Activated T-helper 17 cell treated with anti-CD3 and anti-CD28 coated beads, Interleukin-2, amount 50 U/mL, for 72 hours (primary cell): ENCODE measurements at places on chromosomes 16 and 17.
A peak's percentile ranks its signal among the peaks of the same experiment; 100 is the strongest.

GRCh38 chr17:29771546-29771945 is 148.8 kb upstream of the CORO6 start:
- no peak for ATAC-seq

GRCh38 chr17:27494192-27495091 is 38.2 kb downstream of the KSR1 start:
- no peak for ATAC-seq

GRCh38 chr17:63996430-63997182 is 1.5 kb upstream of the PRR29 start:
- ATAC-seq, result no peak

DNA sequence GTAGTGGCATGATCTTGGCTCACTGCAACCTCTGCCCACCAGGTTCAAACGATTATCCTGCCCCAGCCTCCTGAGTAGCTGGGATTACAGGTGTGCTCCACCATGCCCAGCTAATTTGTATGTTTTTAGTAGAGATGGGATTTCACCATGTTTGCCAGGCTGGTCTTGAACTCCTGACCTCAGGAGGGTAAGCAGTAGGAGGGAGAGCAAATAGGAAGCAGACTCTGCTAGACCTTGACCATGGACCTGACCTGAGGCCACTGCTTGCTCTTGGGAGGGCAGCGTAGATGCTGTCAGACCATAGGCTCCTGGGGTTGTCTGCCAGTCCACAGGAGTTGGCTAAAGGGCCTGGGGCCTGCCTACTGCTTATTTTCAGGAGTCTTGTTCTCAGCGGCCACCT is 28.6 kb downstream of the AKAP1 start:
- ATAC-seq, result no peak

DNA sequence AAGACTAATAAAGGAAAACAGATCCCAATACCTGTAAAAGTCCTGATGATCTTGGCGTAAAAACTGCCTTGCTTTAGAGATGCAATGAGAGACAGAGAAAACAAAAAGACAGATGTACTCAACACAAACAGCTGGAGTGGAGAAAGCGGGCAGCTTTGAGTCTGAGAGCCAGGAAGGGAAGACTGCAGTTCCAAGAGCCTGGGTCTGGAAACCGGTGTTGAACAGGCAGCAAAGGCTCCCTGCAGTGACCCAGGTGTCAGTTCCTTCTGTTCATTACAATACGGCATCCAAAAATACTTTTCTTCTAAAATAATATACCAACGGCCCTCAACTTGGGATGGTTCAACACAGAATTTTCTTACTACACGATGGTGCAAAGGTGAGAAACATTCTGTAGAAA is 29.6 kb downstream of the VPS53 start:
- ATAC-seq, result no peak

GRCh38 chr16:83847371-83848225 is 39.8 kb downstream of the HSBP1 start:
- ATAC-seq, result no peak

DNA sequence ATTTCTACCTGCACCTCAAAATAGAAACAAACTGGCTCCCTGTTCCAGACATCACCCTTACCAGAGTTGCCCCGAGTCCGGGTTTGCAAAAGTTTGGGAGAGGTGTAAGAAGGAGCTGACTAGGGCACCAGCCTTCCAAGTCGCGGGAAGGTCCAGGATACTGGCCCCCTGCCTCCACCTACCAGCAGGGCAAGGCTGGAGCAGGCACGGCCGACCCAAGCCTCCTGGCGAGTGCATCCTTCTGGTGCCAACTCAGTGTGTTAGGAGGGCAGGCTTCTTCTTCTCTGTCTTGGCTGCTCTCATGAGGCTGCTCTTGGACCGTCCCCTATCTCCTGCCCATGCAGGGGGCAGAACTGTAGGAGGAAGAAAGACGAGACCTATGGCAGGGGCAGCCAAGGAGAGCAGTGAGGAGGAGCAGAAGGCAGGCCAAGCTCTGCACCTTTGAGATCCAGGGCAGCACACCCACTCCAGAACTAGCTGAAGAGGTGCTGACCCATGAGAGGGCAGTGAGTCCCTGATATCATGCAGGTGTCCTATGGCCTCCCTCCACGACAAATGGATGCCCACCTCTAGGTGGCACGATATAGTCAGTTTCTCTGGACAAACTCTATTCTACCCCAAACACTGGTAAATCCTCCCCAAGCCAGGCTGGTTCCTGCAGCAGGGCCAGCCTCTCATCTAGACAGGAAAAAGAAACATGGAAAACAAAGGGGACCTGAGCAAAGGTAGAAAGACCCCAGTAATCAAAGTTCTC is 54.4 kb downstream of the CYTH1 start:
- ATAC-seq, result no peak

- no peak for ATAC-seq
Measured at GRCh38 chr17:31517524-31517923, 126.0 kb downstream of the RAB11FIP4 start.

- no peak for ATAC-seq
Measured at GRCh38 chr17:52276381-52277008, 118.0 kb upstream of the CA10 start.

- ATAC-seq, result no peak
Measured at GRCh38 chr17:68657166-68657565, 56.0 kb upstream of the FAM20A start.

- ATAC-seq, result no peak
Measured at GRCh38 chr17:17077861-17078732, 35.8 kb downstream of the MPRIP start.

DNA sequence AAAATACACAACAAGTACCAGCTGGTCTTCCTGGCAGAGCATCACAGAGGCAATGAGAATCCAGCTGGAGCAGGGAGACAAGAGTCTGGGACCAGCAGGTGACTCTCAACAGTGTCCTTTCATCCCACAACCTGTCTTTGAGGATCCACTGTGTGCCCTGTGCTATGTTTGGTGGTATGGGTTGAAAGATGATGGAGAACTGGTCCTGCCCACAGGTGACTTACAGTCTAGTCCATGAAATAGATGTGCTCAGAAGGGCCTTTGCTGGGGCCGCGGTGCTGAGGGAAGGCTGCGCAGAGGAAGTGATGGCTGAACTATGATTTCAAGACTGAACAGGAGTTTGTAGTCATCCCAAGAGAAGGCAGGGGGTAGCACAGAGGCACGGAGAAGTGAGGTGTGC is 17.9 kb downstream of the WNT3 start:
- no peak for ATAC-seq

DNA sequence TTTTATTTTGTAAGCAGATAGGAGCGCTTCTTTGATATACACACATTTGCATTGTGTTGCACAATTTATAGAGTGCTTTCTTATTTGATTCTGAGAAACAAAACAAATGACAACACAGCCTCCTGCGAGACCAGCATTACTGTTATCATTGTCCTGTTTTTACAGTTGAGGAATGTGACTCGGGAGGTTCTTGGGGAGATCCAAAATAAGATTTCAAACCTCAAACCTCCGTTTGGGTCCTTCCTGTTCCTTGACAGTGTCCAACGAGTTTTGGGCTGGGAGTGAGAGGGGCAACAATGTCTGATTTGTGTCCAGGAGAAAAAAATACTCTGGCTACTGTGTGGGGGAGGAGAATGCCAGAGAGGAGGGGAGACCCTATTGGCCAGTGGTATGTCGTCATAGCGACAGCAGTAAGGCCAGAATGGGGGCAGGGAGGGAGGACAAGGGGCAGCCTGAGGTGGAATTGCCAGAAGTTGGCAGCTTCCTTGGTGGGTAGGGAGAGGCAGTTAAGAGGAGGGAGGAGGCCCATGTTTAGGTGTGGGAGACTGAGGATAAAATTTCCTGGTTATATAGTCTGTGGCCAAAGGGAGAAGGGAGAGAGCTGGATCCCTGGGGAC is 45.5 kb downstream of the TMEM132E start:
- ATAC-seq, result no peak

GRCh38 chr17:59027750-59028149 is 78.9 kb downstream of the TRIM37 start:
- no peak for ATAC-seq

GRCh38 chr16:47366228-47366627 is 94.6 kb downstream of the ITFG1 start:
- no peak for ATAC-seq

DNA sequence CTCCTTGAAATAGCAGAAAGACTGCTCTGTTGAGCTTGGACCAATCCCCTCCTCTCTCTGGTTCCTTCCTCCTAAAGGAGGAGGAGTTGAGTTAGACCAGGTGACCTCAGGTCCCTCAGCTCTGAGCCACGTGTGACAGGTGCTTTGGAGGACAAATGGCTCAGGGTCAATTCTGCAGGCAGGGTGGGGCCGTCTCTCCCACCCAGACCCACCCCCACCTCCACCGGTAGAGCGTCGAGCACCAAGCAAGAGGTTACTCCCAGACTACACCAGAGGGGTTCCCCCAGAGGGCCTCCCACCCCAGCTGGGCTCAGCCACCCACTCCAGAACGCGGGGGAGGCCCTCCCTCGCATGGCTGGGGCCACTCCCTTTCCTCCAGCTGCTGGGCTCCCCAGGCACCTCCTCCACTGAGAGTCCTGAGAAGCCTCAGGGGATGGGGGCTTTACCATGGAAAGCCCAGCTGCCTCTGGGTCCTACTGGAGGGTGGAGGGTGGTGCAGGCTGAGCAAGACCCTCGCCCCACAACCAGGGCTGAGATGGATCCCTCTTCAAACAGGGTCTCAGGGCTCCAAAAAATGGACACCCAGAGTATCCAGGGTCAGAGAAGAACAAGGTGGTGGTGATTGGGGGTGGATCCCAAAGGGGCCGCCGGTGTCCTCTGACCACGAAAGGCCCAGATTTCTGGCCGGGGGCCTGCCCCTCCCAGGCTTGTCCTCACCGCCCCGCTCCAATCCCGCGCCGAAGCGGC is 7.6 kb downstream of the MYO1C start:
- ATAC-seq, result peak; percentile 20

DNA sequence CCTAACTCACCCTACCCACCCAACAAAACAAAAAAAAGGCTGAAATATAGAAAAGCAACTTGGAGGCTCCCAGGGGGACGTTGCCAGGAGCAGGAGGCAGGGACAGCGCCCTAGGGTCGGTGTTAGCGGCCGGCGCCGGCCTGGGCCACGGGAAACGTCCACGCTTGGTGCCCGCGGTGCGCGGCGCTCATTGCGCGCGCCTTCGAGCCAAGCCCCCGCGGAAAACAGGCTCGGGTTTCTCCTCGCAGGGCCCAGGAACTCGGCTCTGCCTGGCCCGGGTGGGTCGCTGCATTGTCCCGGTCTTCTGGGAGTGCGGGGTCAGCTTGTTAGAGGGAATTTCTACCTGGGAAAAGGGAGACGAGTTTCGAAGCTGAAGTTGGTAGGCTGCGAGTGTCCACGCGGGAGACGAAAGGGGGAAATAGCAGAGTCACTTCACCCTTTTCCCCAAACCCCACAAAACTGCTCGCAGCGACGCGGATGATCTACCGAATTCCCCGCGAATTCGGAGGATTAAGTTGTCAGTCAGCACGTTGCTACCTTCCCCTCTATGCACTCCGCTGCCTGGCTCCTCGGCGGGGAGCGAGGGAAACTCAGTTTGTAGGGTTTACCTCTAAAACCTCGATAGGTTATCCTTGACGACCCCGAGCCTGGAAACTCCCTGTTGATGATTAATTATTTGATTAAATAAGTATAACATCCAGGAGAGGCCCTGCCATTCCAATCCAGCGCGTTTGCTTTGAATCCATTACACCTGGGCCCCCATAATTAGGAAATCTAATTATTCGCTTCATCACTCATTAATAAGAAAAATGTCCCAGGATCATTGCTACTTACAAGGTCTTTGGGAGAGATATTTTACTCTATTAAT is 751 bp upstream of the FOXC2 start:
- no peak for ATAC-seq

- ATAC-seq, result no peak
Measured at GRCh38 chr16:86559802-86560305, 4.8 kb upstream of the MTHFSD start.

DNA sequence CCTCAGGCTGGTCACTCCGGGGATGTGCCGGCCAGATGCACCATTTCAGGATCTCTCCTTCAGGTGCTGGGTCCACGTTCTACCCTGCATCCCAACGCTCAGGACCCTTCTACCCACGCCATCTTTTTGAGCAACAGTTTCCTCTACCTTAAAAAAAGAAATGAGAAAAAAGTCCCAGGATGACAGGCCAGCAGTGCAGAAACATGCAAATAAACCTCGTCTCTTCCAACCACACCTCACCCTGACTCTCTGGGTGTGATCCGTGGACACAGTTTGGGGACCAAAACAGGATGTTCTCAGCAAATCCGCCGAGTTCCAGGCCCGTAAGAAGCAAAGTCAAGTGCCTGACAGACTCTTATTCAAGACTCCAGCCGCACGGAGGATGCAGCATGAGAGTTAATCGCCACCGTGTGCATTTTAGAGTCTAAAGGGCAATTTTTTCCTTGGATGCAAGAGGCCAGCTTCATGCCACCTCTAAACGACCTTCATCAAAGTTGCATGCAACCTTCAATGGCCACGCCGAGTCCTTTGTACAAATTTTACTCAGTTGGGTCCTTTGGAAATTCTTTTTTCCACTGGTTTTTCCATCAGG is 99.6 kb downstream of the ZFHX3 start:
- ATAC-seq, result no peak

DNA sequence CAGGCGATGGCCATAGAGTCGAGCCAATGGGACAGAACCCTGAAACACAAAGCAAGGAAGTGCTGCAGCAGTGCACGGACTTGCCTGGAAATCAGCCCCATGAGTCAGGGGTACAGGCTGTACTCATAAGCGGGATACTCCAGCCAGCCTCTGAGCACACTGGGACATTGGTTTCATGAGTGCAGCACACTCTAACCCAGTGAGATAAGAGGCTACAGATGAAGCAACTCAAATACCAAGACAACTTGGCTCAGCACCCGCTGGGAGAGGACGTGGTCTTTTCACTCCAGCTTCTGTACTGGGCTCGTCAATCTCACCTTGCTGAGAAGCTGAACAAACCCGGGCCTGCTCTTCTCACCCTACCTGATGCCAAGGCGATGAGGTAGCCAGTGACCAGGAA is 98.2 kb downstream of the AXIN2 start:
- ATAC-seq, result no peak

DNA sequence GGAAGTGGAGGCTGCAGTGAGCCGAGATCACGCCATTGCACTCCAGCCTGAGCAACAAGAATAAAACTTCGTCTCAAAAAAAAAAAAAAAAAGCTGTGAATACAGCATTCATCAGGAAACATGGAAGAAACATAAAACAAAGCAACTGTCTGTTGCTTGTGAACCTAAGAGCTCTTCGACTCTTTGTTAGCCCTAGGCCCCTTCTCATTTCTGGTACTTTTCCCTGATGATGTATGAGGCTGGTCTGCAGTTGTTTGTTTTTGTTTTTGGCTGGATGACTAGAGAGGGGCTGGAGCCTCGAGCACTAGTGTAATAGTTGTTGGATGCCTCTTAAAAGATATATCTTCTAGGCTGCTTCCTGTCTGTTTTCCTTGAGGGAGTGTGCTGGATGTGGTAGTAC is 113.5 kb downstream of the MAP2K6 start:
- no peak for ATAC-seq

GRCh38 chr17:18064053-18064452 is 23.7 kb upstream of the DRG2 start:
- no peak for ATAC-seq

DNA sequence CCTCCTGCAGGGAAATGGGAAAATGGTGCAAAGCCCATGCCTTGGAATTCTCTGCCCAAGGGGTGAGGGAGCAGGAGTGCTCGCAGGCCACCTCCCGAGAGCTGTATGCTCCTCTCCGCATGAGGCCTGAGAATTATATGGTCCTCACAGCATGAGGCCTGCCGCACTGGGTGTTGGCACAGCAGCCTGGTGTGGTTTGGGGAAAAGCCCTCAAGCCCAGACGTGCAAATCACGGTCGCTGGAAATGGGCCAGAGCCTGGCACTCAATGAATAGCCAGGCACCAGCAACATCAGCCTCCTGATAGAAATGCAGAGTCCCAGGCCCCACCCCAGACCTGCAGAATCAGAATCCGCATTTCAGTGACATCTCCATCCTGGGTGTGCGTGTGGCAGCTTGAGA is 156.4 kb upstream of the FOXF1 start:
- ATAC-seq, result no peak

- ATAC-seq, result no peak
Measured at GRCh38 chr16:79151-80054, 1.4 kb downstream of the MPG start.
